ENCODE measurements at places on chromosomes 12 and 14.

DNA sequence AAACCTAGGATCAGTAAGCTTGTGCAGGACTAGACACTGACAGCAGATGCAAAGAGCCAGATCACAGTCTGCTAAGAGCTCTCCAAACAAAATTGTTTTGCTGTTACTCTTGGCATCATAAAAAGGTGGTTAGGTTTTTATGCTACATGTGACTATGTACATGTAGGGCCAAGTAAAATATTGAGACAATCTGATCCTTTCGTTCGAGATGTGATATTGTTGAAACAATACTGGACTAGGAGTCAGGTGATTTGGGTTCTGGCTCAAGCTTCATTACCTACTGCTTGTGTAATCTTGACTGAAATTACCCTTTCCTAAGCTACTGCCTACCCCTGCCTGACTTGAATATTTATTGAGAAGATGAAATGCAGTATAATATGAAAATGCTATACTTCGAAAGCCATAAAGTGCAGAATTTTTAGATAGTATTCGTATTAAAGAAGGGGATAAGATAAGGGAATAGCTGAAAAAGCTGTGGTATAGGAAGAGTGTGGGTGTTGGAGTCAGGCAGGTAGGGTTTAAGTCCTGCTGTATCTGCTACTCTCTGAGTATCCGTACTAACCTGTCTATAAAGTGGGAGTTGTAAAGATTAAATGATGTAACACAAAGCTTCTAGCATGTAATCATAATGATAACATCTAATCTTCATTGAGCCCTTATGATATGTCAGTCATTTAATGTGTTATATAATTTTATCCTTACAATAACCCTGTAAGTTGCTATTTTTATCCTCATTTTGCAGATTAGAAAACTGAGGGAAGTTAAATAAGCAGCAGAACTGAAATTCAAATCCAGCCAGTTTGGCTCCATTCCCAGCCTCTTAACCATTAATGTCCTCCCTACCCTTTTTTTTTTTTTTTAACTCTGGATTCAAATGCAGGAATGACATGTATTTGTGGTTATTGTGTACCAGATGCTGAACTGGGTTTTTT lies 38.6 kb upstream of the ATF1 start:
- peak; percentile 35 for DNase-seq

DNA sequence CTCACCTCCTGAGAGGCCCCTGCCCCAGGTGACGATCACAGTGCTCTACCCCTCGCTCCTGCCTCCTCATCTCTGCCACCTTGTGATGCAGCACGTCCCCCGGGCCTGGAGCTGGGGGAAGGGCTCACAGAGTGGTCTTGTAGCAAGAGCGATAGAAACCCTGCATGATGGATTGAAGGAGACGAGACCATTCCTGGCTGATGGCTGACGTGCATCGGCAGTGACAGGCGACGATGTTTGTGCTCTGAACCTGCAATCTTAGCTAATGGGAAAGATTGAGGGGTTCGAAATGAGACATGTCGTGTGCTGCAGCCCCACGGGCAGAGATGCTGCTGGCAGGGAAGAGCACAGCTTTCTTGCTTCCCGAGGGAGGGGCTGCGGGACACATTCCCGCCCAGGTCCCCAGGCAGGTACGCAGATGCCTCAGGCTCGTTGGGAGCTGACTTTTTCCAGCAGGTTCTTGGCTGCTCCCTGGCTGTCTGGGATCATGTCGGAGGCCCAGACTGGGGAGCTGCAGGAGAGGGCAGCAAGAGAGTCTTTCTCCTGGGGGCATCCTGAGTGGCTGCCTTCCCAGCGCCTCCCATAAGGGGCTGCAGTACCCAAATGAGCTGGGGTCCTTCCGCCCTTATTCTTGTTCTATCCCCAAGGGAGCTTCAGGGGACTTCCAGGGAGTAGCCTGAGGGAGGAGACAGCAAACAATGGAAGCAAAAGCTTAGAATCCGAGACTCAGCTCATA lies 38.7 kb upstream of the GPATCH2L start:
- DNase-seq = no peak

- peak; percentile 53 for DNase-seq
Measured at GRCh38 chr12:109385339-109386058, 37.8 kb downstream of the MYO1H start.

- no peak for DNase-seq
Measured at GRCh38 chr12:39772821-39773259, 153.2 kb upstream of the ABCD2 start.

- DNase-seq = no peak
Measured at GRCh38 chr12:124469193-124469888, 98.1 kb downstream of the NCOR2 start.

DNA sequence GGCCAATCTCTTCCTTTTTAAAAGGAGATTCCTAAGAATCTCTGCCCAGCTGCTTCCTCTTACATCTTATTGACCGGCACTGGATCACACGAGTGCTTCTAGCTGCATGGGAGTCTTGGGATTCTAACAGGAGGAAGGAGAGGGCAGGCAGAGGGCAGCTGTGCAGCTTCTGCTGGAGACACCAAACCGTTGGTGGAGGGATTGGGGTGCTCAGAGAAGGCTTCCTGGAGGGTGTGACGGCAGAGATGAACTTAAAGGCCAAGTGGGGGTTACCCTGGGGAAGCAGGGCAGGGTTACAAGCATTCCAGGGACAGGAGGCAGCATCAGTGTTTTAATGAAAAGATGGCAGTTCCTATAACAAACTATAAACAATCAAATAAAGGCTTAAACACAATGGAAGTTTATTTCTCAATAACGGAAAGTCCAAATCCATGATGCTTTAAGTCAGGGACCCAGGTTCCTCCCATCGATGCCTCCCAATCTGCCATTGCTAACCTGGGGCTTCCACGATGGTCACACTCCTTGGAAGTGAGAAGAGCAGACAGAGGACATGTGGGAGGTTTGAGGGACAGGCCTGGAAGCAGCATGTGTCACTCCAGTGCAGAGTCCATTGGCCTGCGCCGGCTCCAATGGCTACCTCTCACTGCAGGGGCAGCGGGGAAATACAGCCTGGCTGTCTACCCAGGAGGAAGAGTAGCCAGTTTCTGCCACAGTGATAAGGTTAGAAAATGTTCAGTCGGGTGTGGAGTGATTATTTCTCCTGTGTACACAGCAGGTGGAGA lies 53.1 kb upstream of the DDX11 start:
- DNase-seq = no peak

DNA sequence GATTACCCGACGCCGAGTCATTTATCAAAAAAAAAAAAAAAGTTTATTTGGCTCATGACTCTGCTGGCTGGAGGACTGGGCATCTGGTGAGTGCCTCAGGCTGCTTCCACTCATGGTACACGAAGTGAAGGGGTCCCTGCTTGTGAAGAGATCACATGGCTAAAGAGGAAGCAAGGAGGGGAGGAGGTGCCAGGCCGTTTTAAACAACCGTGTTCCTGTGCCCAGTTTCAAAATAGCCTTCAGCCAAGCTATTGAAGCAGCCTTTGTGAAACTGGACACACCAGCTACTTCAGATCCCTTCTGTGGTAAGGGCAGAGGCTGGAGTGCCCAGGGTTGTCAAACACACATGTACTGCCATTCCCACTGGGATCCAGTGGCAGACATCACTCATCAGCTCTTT lies 7.6 kb downstream of the POP5 start:
- DNase-seq = no peak

GRCh38 chr14:37122288-37122687 lies 50.1 kb downstream of the SLC25A21 start:
- DNase-seq = peak; percentile 85

- no peak for DNase-seq
Measured at GRCh38 chr14:32621585-32621984, 292.5 kb downstream of the AKAP6 start.

DNA sequence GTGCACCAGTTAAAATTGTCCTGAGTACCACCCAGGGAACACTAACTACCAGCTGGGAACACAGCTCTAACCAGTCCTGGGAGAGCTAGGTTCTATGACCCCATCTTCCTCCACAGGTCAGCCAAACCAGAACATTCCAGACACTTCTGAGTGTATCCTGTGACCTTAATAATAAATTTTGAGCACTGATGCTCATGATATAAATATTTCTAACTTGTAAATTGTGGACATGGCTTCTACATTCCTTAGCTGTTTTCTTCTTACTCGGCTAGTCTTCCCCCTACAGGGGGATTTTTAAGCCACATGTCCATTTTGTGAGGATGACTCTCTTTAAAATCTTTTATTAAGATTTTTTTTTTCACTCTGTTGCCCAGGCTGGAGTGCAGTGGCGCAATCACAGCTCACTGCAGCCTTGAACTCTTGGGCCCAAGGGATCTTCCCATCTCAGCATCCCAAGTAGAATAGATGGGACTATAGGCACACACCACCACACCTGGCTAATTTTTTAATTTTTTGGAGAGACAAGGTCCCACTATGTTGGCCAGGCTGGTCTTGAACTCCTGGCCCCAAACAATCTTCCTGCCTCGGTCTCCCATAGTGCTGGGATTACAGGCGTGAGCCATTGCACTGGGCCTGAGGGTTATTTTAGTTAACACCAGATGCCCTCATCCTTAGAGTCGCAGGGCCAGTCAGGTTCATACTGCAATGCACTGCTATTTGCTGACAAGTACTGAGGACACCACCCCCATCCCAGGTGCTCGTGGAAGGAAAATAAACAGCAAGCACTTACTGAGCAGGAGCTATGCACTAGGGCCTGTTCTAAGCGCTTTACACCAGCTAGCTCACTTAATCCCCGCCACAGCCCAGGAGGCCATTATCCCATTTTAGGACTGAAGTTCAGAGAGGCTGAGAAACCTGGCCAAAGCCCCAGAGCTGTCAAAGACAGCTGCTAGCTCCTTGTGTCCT lies 142.6 kb upstream of the NCOR2 start:
- DNase-seq = peak; percentile 87

DNA sequence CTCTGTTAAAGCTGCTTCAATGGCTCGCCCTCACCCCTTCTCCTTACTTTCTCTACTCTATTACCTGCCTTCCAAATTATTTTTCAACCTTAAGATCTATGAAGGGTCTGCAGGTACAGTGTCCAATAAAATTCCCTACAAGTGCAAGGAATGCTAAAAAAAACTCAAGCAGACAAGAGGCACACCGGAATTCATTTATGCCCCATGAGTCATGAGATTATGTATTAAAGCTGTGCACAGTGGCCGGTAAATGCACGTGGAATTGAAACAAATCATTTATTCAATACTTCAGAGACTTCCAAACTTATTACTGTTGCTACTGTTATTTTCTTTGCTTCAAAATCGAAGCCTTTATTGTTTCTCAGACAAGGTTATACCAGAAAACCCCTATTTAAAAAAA lies 68.4 kb downstream of the ST8SIA1 start:
- peak; percentile 17 for DNase-seq

DNA sequence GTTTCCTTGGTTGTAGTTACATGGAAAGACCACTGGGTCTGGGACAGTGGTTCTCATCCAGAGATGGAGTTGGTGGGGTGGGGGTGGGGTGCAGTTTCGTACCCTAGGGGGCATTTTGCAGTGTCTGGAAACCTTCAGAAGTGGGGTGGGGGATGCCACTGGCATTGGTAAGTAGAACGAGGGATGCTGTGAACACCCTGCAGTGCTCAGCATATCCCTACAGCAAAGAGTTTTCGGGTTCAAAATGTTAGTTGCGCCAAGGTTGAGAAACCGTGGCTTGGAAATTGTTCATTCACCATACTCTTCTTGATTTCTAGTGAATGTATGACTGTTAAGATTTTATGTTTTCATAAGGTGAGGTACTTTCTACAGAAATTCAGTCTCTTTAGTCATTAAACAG lies 28.7 kb downstream of the TRAF3 start:
- DNase-seq = no peak

- DNase-seq = no peak
Measured at GRCh38 chr14:31479027-31479426, 8.8 kb downstream of the GPR33 start.

GRCh38 chr12:132593938-132594358 lies 16.4 kb downstream of the LRCOL1 start:
- DNase-seq = peak; percentile 84

- DNase-seq = no peak
Measured at GRCh38 chr12:26621932-26622331, 211.1 kb downstream of the ITPR2 start.

GRCh38 chr12:42912367-42912766 lies 322.8 kb upstream of the PRICKLE1 start:
- no peak for DNase-seq

- peak; percentile 98 for DNase-seq
Measured at GRCh38 chr12:25276199-25276937, 25.6 kb upstream of the KRAS start.

DNA sequence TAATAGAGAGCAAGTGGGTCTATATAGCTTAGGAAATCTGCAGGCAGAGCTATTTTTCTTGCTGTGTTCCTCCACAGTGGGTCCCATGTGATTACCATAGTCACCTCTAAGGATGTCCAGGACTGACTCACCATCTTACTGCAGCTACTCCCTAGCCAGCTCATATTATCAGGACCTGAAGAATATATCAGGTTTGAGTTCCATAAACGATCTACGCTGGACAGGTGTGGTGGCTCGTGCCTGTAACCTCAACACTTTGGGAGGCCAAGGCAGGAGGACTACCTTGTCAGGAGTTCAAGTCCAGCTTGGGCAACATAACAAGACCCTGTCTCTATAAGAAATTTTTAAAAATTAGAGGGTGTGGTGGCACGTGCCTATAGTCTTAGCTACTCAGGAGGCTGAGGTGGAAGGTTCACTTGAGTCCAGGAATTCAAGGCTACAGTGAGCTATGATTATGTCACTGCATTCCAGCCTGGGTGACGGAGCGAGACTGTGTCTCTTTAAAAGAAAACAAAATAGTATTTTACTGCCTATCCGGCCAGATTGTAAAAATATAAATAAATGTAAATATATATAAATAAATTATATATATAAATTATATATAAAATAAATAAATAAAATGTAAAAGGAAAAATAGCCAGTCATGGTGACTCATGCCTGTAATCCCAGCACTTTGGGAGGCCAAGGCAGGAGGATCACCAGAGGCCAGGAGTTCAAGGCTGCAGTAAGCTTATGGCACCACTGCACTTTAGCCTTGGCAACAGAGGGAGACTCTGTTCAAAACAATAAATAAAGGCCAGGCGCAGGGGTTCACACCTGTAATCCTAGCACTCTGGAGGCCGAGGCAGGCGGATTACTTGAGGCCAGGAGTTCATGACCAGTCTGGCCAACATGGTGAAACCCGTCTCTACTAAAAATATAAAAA lies 6.9 kb upstream of the SPRYD4 start:
- DNase-seq = peak; percentile 49

DNA sequence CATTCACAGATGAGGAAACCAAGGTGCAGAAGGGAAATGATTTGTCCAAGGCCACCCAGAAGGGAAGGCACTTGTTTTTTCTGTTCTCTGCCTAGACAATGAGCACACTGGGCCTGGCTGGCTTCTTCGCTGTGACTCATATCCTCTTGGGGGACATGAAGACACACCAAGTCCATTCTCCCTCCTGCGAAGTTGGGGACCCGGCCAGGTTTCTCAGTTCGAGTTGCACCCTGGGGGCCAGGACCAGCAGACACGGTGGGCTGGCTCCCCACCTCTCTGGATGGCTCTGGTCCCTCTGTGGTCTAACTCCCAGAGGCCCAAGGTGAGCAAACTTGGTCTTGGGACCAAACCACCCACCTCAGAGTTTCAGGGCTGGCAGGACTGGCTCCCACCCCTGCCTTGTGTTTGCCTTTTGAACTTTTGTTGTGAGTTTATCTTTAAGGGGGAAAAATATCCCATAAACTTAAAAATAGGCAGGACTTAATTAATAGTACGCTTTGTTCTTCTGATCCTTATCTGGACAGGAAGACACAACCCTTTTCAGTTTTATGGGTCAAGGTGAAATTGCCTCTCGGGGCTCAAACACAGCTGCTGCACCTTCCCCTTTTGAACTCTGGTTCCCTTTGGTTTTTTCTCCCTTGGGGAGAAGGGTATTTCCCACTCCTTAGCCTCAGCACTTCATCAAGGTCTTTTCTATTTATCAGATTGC lies 9.0 kb upstream of the MLEC start:
- DNase-seq = no peak

GRCh38 chr14:22974530-22975313 lies 7.6 kb downstream of the AJUBA start:
- DNase-seq = no peak

- DNase-seq = peak; percentile 99
Measured at GRCh38 chr12:89756585-89757398, 48.2 kb upstream of the ATP2B1 start.
